ENCODE measurements at places on chromosomes 6 and 20.

GRCh38 chr6:126926926-126927325, 191.5 kb upstream of the RSPO3 start:
- no peak for DNase-seq

DNA sequence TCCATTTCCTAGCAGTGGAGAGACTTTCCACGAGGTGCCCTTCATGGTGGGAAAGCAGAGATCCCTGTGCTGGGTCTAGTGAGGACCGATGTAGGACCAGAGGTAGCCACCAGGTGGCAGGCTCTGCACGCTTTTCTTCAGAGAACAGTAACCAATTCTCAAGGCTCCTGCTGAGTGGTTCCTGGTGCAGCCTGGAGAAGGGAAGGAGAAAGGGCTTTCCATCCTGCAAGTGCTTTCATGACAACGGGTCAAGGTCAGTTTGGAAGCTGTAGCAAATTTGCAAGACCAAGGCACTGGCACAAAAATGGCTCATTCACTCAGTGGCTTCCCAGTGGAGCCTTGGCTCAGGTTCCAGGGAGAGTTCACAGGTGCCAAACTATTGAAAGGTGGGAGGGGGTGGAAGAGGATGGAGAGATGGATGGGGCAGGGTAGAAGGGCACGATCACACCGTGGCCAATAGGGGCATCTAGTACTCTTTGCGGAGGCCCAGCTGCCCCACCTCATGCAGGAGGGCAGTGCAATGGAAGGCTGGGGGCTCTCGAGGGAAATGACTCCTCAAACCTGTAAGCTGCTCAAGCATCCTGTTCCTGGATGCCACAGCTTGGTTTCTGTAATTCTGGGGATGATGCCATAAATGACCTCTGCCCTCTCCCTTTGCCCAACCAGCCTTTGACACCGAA, 25.5 kb upstream of the KCNK16 start:
- DNase-seq: peak; percentile 61

GRCh38 chr6:291204-291696, 1.0 kb upstream of the DUSP22 start:
- peak; percentile 50 for DNase-seq

- DNase-seq: no peak
Measured at GRCh38 chr6:152323376-152323775, 313.8 kb downstream of the SYNE1 start.

GRCh38 chr20:38266426-38266825, 5.9 kb upstream of the KIAA1755 start:
- DNase-seq: no peak

- no peak for DNase-seq
Measured at GRCh38 chr20:43809206-43809819, 82.5 kb upstream of the GTSF1L start.

GRCh38 chr20:17622086-17622850, 52.4 kb downstream of the DSTN start:
- no peak for DNase-seq

DNA sequence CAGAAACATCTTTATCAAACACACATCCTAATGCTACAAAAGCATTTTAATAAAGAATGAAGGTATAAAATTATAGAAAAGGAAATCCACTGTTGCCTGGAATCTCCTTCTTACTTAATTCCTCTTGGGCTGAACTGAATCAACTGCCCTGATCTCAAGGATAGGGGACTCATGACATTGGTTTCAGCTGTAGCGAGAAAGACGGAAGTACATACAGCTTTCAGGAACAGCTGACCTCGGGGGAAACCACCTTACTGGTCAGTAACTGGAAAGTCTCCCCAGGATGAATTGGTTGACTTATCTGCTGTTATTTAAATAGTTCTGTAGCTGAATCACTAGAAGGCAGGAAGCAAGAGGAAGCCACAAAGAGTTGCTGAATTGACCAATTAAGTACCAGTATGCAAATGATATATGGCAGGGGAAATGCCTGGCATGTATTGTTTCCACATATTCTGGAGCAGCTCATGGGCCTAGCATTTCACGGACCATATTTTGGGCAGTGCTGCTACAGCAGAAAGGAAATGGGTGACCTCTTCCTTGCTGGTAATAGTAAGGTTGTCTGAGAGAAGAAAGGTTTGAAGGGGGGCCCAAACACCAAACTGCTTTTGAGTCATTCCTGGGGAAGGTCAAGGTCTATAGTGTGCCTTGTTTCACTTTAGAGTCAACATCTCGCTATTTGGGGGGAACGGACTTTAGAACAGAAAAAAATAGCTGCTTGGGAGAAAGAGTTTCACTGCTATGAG, 43.7 kb upstream of the MAP7 start:
- peak; percentile 99 for DNase-seq

GRCh38 chr6:28776269-28777146, 147.3 kb downstream of the TRIM27 start:
- DNase-seq: no peak

DNA sequence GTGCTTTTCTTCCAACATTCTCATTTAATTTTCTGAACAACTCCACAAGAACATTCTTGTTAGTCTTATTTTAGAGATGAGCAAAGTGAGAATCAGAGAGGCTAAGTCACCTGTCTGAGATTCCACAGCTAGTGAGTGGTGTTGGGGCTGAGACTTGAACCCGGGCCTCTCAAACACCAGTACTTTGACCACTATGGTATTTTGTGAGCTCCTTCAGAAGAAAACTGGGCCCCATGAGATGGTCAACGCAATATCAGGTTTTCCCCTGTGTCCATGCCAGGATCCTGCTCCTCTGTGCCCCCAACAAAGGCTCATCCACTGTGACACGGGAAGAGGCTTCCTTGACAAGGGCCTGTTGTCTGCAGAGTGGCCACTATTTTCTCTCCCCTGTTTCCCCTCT, 51.9 kb downstream of the MAFB start:
- DNase-seq: no peak

- no peak for DNase-seq
Measured at GRCh38 chr6:106702451-106703110, 73.2 kb downstream of the QRSL1 start.

DNA sequence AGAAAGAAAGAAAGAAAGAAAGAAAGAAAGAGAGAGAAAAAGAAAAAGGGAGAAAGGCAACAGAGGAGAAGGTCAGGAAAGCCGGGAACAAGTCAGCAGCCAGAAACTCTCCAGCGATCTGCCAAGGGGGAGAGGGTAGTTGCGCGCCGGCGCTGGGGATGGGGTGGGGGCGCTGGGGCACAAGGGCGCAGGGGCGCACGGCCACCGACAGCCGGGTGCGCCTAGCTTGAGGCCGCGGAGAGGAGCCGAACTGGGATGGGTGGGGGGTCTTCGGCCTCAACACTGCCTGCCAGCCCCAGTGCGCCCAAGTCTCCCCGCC, 533 bp upstream of the RSPO3 start:
- no peak for DNase-seq

- peak; percentile 72 for DNase-seq
Measured at GRCh38 chr20:62376112-62377063, 9.3 kb upstream of the LAMA5 start.

DNA sequence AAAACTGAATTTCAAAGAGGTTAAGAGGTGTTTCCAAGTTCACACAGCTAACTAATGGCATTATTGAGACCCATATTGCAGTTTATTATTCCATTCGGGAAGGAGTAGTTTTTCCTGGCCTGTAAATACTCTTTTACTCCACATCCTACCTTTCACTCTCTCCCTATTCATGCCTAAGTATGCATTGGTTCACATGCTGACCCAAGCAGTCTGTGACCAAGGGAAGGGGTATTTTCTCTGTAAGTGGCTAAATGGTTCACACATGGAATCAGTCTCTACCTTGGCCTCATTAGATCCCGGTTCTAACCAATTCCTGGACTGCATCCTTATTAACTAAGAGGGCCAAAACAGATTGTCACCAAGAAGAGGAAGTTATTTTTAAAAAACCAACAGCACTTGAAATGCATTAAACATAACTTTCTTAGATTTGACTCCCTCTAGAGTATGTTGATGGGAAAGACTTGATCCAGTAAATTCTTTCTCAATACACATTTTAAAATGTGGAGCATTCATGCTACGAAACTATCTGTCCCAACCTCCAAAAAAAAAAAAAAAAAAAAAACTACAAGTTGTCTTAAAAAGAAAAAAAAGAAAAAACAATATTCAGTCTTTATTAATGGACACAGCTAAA, 17.8 kb upstream of the RSPO3 start:
- DNase-seq: no peak

GRCh38 chr6:104521176-104521575, 338.5 kb downstream of the HACE1 start:
- no peak for DNase-seq

DNA sequence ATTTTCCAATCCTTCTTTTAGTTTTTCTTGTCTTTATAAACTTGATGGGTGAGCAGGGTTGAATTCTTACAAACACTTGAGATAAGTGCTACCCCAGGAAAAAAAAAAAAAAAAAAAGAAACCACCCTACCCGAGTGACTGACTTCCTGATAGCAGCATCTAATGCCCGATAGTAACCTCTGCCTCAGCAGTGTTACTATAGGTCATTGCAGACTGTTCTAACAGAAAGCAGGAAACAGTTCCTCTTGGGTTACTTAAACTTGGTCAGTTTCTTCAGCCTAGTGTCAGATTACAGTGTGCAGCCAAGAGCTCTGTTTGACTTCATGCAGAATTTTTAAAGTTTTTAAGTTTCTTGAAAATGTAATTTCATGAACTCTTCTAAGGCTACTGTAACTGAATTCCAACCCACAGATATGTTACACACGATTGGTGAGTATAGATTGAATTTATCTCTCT, 2.1 kb downstream of the MYLIP start:
- DNase-seq: peak; percentile 86

DNA sequence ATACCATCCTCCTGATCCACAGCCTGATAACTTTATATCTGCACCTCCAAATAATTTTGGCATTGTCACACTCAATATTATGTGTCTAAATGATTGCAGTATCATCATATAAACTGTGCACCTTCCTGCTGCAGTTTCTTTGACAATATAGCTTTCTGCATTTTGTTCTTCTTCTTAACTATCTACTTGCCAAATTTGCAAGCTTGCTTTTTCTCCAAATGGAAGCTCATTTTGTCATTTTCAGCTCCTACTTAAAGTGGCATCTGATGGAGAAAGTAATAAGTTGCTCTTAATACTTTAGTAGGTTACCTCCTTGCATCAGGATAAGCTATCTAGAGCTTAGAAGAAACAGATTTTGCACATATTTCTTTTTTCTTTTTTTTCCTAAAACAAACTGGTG, 74.0 kb upstream of the DEFB112 start:
- DNase-seq: no peak

GRCh38 chr20:1934721-1935573, 39.7 kb downstream of the SIRPA start:
- DNase-seq: peak; percentile 94

DNA sequence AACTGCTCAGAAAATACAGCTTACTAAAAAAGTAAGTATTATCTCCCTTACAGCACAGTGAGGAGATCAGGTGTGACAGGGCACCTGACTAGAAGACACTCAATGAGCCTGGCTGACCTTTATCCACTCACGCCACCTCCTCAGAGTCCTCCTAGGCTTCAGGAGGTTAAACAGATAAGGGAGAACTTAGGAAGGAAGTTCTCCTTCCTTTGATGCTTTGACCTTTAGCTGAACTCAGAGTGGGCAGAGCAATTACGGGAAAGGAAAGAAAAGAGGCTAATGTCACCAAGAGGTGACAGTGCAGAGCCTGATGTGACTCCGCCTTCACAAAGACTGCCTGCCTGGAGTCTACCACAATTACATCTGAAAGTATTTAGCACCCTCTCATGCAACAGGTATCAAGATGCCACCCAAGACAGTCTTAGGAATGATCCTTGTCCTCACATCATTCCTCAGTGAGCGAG, 36.7 kb downstream of the MAN1A1 start:
- DNase-seq: no peak

DNA sequence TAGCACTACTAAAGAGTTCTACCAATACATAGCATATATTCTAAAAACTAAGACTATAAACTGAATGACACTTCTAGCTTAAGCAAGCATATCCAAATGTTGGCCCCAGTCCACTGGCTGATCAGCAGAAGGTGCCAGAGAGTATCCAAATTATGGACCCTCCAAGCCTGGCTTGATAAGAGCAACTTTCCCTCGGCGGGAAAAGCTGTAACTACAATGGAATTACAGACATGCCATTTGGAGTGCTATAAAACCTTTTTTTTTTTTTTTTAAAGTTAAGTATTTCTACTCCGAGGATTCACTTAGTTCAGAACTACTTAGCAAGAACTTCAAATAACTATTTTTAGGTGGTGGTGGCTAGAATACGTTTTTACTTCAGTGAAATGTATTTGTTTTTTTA, 94.6 kb downstream of the EPB41L2 start:
- no peak for DNase-seq

DNA sequence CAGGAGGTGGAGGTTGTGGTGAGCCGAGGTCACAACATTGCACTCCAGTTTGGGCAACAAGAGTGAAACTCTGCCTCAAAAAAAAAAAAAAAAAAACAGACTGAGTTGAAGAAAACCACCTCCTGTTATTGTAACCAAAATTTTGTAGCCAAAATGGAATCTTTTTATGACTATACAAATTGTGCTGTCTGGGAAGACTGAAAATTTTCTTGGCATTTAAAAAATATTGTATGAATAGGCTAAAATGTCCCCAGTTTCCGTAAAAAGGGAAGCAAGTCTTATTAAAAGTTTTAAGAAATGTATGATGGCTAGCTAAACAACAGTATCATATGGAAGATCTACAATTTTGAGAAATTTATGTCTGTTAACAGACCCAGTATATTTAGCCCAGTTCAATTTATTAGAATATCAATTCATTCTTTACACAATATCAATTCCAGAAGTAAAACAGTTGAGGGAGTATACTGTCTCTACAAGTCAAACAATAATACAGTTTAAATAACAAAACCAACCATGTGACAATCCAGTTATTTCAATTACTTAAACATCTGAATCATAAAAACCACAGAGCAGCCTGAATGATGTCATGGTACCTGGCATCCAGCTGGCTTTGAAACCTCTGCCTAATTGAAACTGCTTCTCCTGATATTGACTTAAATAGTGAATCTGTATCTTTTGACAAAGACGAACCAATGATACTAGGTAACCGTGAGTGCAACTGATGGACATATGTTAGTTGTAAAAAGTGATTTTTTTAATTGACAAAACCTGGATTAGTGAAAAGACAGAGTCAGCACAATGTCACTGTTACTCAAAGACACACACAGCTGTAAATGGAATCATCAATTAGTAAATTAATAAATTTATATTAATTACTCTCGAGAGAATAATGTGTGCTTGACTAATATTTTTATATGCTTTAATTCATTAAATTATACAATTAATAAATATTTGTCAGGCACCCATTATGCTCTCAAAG, 166.6 kb upstream of the MARCKS start:
- DNase-seq: peak; percentile 84

DNA sequence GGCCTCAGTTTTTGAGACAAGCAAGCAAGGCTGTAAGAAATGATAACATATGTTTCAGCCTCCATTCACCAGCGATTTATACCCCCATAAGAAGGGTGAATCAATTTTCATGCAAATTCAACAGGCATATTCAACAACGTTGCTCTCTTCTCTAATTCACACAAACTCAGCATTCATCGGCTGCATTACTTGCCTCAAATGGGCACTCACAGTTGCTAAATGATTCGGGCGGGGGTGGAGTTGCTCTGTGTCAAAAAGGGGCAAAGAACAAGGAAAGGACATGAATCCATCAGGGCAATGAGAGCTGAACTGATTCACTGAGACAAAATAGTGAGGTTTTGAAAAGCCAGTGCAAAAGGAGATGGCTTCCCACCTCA, 9.0 kb downstream of the MOXD1 start:
- DNase-seq: no peak

All from RPMI7951 (cell line).